ENCODE measurements at places on chromosomes 7 and 10. TPM values are rescaled to one million over a fixed set of nuclear protein-coding genes. Genes with fewer than 3 reads are reported as not detected.

DNA sequence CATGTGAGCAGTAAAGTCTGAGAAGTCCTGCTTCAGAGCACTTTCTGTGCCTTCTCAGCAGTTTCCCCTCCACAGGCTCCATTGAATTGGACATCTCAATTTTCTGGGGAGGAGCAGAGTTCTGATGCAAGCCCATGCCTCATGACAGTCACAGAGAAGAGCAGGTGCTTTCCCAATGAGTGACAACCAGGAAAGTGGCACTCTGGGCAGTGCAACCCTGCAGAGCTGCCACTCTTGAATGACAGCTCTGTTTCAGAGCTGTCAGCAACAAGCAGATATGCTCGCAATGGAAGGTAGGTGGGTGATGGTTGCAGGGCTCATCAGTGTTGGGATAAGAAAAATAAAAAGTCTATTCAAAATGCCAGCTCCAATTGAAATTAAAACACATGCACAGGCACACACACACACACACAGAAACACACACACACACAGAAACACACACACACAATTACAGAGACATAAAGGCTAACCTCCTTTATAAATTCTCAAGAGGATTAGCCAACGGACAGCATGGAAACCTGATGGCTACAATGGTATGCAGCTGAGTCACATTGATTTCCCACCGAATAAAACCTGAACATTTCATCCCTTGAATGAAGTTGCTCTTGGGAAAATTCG, 50.5 kb downstream of the C10orf67 start:
- DNase-seq = no peak

- DNase-seq = no peak
Observed at GRCh38 chr7:104793066-104793465, 220.9 kb upstream of the KMT2E start.

DNA sequence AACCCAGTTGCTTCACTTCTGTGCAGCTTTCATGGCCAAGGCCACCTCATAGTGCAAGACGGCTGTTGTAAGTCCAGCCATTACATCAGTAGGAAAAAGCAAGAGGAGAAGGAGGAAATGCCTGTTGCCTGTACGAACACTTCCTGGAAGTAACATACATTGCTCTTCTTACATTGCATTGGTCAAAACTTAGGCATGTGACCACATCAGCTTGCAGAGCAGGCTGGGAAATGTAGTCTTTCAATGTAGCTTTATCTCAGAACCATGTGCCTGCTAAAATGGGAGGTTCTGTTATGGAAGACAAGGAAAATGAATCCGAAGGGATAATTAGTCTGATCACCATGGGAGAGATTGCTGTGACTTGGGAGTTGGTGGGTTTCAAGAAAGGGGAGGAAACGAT, 4.3 kb downstream of the SLC29A3 start:
- DNase-seq = no peak

IFIT1B gene
- total RNA-seq = not detected

UTF1 gene
- not detected for total RNA-seq

Measured in CD8-positive, alpha-beta T cell (primary cell).